ENCODE measurements at places on chromosomes 3 and 15.

DNA sequence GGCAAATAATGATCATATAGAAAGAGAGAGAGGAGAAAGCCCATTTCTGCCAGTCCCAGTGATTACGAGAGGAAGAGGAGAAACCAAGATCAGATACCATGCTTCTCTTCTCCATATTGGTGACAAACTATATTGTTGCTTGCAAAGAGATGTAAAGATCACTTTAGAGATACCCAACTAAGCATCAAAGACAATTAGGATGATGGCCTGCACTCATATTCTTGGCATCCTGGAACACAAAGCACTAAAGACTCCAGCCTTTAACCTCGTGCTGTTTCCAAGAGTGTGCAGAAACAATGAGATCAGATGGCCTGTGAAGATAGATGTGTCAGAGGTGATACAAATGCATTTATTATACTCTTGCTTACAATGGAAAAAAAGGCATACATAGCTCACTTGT, 170.7 kb upstream of the TP63 start:
- DNase-seq = no peak

GRCh38 chr15:49215768-49216739, 46.0 kb downstream of the GALK2 start:
- no peak for DNase-seq

DNA sequence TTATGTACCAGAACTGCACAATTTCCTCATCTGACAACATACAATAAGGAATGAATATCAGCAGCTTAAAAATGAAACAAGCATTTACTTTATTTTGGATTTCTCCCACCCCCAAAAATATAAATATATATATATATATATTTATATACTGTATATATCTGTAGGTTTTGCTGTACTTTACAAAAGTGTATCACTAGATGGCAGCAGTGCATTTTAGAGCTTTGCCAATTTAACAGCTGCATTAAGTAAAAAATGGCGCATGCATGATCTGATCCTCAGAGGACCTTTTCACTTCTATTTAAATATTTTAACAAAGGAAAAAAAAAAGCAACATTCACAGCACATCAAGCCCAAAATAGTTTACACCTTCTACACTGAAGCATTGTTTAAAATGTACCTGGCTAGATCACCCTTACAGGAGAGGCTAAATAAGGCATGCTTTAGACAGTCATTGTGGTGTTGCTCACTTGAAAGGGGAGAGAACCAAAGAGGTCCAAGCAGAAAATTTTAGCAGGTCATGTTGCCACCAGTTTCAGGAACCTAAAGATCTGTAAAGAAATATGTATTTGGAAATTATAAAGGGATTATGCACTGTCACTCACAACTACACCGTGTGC, 72.6 kb downstream of the NPTN start:
- peak; percentile 42 for DNase-seq

GRCh38 chr3:161388855-161389254, 17.5 kb upstream of the SPTSSB start:
- no peak for DNase-seq

DNA sequence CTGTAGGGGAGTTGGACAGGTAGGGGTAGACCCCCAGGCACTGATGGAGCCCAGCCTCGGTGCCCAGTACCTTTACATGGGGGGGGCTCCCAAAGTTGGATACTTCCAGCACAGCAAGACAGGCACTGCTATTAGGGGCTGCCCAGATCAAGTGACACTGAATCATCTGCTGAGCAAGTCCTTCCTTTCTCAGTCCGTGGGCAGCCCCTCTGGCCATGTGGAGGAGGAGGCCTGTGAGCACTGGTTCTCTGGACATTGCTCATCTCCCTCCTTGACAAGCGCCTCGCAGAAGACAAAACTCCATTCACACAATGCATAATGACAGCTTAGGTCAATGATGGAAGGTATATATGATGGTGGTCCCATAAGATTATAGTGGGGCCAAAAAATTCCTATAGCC, 35.7 kb downstream of the EEFSEC start:
- DNase-seq = peak; percentile 8

GRCh38 chr3:182028081-182028480, 316.4 kb downstream of the SOX2 start:
- peak; percentile 65 for DNase-seq

- no peak for DNase-seq
Observed at GRCh38 chr3:66409771-66410754, 90.8 kb downstream of the LRIG1 start.

GRCh38 chr3:183662099-183662498, 26.7 kb downstream of the KLHL24 start:
- DNase-seq = no peak

GRCh38 chr3:36743826-36744225, 20.5 kb downstream of the DCLK3 start:
- DNase-seq = no peak

DNA sequence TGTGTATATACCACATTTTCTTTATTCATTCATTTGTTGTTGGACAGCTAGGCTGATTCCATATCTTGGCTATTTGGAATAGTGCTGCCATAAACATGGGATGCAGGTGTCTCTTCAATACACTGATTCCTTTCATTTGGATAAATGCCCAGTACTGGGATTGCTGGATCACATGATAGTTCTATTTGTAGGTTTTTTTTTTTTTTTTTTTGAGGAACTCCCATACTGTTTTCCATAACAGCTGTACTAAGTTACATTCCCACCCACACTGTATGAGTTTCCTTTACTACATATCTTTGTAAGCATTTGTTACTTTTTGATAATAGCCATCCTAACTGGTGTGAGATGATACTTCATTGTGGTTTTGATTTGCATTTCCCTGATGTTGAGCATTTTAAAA, 437.7 kb downstream of the DIPK2A start:
- no peak for DNase-seq

GRCh38 chr3:83048556-83048955, 1287.1 kb upstream of the GBE1 start:
- DNase-seq = no peak

GRCh38 chr3:71850654-71851053, 65.7 kb upstream of the PROK2 start:
- DNase-seq = no peak

DNA sequence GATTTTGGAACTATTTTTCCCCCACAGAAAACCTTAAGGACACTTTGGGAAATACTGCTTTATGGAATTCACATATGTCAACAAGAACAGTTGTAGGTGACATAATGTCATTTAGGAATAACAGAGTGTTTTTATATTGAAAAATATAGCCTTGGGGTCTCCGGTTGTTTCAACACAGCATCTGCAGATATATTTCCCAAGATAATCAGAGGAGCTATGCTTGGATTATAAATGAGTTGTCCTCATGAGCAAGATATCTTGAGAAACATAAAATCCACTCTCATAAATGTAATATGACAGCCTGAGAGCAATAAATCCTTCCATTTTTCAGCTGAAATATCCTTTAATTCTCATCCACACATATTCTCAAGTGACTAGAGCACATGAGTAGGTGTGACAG, 473.7 kb upstream of the LMCD1 start:
- DNase-seq = no peak

DNA sequence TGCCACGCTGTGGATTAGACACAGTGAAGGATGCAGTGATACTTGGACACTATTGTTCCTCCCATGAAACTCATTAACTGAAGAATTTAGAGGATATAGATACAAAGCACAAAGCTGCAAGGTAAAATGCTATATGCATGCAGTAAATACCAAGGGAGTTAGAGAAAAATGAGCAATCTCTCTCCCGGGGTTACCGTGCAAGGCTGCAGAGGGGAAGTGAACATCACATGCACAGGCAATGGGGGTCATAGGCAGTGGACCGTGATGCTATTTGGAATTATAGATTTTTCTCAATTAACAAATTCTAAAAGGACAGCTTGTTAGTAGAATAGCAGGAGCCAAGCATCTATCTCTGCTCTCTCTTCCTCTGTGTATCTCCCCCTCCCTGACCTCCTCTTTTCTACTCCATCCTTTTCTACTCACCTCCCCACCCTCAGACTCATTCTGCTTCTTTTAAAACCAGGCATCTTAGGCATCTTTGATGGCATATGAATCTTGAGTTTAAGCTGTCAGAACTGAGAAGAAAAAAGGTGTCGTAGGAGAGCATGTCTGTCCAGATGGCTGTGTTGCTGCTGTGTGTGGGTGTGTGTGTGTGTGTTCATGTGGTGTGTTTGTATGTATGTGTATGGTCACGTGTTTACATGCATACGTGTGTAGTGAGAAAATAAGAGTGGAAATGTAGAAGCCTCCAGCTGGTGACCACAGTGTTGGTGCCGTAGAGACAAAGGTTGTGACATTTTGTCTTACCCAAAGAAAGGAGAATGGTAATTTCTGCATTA, 339.0 kb downstream of the EPHB1 start:
- no peak for DNase-seq

DNA sequence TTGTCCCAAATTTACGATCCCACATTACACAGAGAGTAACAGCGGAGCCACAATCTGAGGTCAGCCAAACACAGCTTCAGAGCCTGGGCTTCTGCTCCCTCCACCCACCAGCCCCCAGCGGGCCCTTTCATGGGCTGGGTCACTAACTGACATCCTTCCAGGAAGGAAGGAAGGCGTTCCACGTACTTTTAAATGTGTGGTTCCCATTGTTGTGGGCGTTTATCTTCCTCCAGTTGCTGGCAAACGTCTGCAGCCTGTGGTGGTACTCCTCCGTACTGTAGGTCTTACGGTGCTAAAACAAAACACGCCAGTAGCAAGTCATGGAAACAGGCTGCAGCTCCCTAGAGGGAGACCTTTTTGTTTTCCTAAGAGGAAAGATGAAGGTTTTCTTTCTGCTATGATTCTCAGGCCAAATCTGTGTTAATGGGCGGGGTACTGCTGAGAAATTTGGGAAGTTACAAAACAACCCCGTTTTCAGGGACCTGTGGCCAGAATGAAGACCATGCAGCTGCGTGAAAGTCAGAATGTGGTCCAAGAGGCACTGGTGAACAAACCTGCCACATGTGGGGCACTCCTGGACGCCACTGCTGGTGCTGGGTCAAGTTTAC, 7.6 kb downstream of the CTSH start:
- DNase-seq = no peak

DNA sequence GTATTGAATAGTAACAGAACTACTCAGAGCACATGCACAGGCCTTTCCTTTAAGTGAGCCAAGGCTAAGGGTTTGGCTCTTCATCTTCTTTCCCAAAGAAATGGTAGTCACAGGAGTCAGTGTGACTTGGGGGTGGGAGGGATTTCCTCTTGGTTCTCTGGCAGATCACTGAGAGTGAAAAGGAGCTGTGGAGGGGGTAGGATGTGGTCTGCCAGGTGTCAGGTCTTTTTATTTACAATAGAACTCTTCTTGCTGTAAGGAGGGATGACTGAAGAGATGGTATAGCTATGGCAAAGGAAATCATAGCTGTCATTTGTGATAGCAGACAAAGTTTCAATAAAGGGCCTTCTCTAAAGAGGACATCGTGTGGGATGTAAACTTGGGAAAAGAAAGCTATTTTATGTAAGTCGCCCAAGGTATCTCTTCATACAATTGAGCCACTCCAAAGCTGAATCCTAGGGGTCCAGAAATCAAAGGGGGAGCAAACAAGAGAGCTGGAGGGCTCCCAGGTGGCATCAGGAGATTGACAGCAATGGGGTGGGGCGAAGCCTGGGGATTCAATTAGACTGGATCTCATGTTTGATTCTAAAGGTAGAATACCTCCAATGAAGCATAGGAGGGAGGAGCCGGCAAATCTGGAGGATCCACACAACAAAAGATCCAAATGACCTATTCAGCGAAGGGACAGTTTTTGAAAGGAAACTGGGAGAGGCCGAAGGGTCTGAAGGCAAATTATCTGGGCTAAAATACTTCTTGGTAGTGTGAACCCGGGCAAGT, 20.0 kb upstream of the CHD2 start:
- DNase-seq = no peak

GRCh38 chr15:55247311-55247710, 42.3 kb downstream of the RAB27A start:
- DNase-seq = no peak

GRCh38 chr3:72517336-72517735, 330.9 kb downstream of the SHQ1 start:
- DNase-seq = no peak

DNA sequence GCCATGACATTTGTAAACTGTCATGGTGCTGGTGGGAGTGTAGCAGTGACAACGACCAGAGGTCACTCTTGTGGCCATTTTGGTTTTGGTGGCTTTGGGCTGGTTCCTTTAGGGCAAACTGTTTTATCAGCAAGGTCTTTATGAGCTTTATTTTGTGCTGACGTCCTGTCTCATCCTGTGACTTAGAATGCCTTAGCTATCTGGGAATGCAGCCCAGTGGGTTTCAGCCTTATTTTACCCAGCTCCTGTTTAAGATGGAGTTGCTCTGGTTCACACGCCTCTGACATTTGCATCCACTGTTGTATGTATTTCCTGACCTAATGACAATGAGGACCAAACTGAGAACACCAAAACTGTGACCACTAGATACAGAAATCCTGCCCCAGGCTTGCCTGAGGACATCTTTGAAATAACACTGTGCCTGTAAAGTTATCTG, 37.6 kb downstream of the RAB8B start:
- no peak for DNase-seq

GRCh38 chr3:107067421-107067820, 309.8 kb upstream of the CCDC54 start:
- no peak for DNase-seq

DNA sequence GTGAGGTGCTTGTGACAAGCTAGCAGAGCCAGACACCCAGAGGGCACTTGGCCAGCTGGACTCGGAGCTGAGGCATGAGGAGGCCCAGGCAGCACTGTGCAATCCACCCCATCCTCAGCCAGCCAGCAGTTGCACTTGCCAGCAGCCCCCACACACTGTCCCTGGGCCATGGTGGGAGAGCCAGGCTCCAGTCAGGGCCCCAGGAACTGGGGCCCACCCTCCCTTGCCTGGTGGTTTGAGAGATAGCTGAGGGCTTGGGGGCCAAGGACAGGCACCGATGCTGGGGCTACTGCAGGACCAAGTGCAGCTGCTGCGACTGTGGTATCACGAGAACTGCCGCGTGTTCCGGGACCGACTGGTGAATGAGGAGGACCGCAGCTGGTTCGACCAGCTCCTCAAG, 63.5 kb downstream of the DNAH1 start:
- no peak for DNase-seq

DNA sequence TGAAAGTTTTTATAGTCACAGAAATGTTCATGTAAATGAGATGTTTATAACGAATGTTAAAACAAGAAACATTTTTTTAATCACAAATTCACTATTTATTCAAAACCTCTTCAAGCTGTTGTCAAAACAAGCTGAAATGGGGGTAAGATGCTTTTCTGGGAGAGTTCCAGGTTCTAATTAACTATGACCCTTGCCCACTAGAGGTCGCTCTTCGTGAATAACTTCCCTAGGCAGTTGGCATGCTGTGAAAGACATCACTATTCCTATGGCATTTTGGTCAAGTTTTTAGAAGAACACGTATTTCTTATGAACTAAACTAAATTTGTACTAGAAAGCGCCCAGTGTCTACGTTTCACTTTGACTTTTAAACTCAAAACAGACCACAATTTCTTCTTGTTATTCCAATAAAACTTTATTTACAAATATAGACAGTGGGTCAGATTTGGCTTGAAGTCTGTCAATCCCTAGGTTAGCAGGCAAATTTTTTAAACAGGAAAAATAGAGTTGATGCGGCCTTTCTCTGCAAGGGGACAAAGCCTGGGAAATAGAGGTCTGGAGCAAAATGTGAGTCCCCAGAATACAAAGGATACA, 62.8 kb upstream of the CMTM8 start:
- DNase-seq = peak; percentile 27

All from astrocyte (in vitro differentiated cells and primary cell).